ENCODE measurements at places on chromosomes 2 and 18.

DNA sequence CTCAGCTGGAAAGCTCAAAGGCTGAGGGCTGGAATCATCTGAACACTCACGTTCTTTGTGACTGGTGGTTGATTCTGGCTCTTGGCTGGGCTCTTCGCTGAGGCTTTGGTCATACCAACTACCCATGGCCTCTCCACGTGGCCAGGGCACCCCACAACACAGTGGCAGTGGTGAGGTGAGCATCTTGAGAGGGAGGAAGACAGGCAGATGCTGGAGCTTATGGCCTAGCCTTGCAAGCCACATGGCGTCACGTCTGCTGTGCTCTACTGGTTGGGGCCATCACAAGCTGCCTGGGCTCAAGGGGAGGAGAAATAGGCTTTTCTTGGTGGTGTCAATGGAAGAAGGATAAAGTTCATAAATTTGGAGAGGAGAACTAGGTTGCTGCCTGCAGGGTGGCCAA, 19.6 kb downstream of the LPIN1 start:
- no peak for DNase-seq

DNA sequence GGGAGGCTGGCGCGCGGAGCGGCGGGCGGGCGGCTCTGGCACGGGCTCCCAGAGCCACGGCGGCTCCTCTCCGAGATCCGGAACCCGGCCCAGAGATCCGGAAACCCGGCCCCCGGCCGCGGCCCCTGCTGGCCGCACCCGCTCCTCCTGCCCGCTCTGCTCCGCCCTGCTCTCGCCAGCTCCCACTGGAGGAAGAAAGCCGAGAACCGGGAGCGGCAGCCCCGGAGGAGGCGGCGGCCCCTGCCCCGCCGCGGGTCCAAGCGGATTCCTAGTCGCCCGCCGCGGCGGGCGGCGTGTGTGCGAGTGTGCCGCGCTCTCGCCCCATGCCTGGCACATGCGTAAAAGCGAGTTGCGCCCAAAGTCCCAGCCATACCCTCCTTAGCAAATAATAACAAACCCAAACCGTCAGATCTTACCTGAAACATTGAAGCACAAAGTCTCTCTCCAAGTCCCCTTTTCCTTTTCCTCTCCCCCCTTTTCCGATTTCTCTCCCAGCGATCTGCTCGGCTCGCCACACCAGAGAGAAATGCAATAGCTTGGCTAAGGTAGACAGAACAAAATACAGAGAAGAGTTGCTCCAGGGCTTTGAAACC, 108.7 kb upstream of the KCTD1 start:
- peak; percentile 37 for DNase-seq

- DNase-seq, result no peak
Measured at GRCh38 chr2:120586507-120587278, 149.0 kb upstream of the GLI2 start.

DNA sequence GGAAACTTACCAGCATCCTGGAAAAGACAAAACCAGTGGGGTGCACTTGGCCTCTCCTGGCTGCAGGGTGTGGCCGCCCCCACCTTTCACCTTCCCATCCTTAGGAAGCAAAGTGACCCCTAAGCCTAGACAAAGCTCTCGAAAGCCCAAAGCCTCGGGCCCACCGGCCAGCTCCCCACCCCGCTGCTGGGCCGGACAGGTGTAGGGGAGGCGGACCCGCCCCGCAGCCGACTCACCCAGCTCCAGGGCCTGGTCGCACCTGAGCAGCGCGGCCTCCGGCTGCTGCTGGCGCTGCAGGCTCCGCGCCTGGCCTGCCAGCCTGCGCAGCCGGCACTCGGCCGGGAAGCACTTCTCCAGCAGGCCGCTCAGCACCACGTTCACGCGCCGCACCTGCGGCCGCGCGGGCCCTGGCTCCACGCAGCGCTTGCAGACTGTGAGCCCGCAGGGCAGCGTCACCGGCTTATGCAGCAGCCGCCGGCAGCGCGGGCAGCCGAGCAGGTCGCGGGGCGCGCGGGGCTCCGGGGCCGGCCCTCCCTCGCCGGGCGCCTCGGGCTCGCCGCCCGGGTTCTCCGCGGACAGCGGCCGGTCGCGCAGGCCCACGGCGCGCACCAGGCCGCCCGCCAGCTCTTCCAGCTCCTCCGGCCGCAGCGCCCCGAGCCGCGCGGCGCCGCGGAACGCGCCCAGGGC, 979 bp downstream of the LONRF2 start:
- DNase-seq, result peak; percentile 59

DNA sequence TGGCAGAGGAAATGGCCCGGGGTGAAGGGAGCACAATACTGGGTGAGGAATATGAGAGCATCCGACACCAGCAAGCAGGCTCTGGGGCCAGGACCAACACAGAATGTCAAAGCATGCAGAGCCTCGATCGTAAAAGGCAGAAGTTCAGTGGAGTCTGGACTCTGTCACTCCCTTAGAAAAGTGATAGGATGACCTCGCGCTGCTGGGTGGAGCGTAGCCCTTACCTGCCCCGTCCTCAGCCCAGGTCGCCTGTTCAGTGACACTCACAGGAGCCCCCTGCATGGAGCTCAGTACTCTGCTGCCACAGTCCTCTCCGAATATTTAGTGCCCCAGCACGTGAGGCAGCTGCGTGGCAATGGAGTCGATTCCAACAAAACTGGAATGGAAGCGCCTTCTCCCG, 236.7 kb upstream of the MYT1L start:
- no peak for DNase-seq

- no peak for DNase-seq
Measured at GRCh38 chr2:16006537-16007166, 66.3 kb downstream of the MYCN start.

DNA sequence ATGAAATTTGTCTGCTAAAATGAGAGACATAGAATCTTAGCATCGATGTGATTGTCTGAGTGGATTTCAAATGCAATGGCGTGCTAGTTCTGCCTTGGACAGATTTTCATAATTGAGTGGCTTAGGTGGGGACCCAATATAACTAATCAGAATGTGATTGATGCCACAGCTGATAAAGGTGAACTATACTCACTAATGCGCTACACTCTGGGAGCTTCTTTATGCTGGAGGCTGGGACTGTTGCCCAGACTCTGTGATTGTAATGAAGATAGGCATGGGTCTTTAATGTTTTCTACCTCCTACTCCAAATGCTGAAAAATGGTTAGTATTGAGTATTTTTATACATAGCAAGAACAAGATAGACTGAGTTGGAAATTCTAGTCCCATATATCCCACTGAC, 339.5 kb upstream of the SLC39A10 start:
- DNase-seq, result no peak

DNA sequence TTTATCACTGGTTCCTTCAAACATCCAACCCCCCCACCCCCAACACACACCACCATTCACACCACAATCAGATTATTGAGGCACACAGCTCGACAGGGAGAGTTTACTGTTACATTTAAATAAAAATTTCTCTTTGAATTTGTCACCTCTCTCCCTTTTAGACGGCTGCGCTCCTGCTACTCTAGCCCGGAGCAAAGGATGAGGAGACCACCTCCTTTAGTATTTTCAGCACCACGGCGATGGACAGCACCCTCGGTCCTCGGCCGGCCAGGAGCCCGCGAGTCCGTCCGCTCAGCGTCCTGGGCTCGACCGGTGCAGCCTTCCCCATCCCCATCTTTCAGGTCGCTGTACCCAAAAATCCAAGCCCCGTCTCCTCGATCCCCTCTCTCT, 892 bp downstream of the CELF4 start:
- peak; percentile 23 for DNase-seq

GRCh38 chr2:3659447-3660432, 1.7 kb downstream of the ALLC start:
- peak; percentile 53 for DNase-seq

DNA sequence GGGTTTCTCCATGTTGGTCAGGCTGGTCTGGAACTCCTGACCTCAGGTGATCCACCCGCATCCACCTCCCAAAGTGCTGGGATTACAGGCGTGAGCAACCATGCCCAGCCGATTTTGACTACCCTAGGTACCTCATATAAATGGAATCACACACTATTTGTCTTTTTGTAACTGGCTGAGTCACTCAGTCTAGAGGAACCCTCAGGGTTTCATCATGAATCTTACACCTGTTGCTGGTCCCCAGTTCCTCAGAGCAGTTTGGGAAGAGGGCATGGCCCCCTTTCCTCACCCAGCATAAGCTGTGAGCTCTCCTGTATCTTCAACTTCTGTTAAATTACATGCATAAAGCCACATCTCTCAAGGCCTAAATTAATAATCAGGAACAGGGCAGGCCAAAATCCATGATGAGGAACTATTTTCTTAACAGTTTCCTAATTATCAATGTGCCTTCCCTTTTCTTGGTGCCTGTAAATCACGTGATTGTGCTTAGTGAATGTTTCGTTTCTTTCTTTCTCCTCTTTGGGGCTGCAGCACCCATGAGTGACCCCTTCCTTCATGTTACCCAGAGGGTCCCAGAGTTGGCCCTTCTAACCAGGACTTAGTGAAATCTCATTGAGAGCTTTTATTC, 20.9 kb downstream of the DYSF start:
- DNase-seq, result no peak

DNA sequence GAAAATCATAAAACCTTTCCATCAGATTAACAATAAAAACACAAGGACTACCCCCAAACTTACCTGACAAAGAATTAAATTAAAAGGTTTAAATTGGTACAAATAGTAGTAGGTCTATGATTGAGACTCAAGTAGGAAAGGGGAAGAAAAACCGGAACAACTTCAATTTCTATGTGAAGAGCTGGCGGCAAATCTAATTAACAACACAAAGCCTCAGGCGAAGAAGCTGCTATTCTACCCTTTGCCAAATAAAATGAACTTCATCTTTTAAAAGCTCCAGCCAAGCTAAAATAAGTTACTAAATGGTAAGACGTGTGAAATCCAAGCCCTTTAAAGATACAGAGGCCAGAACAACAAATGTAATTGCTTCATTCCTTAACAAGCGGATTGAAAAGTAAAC, 146.5 kb downstream of the DLGAP1 start:
- no peak for DNase-seq

GRCh38 chr2:204505488-204505887, 39.8 kb upstream of the PARD3B start:
- DNase-seq, result no peak

GRCh38 chr2:71534201-71534600, 80.8 kb downstream of the DYSF start:
- DNase-seq, result no peak
